Activated CD4-positive, alpha-beta T cell treated with anti-CD3 and anti-CD28 coated beads, Interleukin-2, amount 50 U/mL, for 1 hour (primary cell): ENCODE measurements at places on chromosomes 7 and 10.

GRCh38 chr10:7302392-7302906 is 108.4 kb downstream of the SFMBT2 start:
- no peak for DNase-seq

GRCh38 chr7:16904076-16904475 is 22.3 kb upstream of the AGR3 start:
- no peak for DNase-seq

GRCh38 chr7:132696332-132696731 is 120.1 kb upstream of the PLXNA4 start:
- no peak for DNase-seq

DNA sequence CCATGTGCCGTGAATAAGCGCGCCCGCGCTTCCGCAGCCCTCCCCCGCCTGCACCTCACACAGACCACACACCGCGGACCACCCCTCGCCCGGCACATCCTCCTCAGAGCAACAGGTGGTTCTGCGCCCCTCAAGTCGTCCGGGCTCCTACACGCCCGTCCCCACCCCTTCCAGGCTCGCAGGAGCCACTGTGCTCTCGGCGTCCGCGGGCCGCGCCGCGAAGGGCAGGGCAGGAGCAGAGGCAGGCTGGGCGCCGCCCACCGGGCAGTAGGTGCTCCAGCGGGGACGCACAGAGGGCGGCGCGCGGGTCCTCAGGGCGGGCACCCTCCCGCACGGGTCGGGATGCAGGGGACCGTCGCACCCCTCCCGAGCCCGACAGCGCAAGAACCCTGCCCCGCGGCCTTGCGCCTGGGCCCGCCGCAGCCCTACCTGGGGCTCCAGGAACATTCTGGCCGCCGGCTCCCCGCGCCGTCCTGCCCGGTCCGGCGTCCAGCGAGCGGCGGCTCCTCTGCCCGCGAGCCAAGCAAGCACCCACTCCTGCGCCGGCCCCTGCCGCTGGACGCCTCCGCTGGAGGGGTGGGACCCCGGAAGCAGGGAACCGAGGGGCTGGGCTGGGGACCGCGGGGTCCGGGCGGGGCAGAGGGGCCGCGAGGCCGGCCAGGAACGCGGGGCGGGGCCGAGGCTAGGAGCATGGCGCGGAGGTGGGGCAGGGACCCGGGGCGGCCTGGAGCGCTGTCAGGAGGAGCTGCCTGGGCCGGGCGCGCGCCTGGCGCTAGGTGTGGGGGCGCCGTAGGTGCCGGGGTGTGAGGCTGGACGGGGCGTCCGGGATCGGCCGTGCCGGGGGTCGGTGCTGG is 37.4 kb downstream of the RASGEF1A start:
- peak; percentile 16 for DNase-seq

DNA sequence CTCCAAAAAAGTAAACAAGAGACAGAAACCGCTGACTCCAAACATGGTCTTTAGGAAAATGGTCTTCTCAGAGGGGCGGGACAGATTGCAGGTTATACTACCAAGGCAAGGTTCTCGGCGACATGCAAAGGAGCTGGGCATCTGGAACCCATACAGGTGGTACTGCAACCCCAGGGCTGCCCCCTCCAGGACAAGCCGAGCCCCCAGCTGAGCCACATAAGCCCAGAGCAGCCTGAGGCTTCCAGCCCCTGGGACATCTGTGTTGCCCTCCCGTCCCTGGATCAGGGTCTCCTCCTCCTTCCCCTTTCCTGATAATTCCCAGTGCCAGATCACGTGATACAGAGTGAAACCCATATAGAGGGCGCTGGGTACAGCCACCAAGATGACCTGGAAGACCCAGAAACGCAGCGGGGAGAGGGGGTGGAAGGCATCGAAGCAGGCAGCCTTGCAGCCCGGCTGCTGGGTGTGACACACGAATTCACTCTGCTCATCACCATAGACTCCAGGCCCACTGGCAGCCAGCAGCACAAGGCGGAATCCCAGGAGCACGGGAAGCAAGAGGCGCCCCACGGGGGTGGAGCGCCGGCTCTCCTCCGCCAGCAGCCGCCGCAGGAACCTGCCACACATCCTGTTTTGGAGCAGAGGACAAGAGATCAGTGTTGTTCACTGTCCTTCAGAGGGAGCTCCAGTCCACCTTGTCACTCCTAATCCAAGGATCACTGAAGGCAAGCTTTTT is at the start of gene GJC3:
Gene GJC3 (minus strand): TSS at position 627 of the 736 bp plus-strand sequence. CDS start 0 bp downstream, at position 627.
- DNase-seq = peak; percentile 22

GRCh38 chr10:132518572-132519381 is 18.8 kb upstream of the INPP5A start:
- DNase-seq = no peak

GRCh38 chr7:26865094-26865388 is 651 bp upstream of the SKAP2 start:
- DNase-seq = no peak

DNA sequence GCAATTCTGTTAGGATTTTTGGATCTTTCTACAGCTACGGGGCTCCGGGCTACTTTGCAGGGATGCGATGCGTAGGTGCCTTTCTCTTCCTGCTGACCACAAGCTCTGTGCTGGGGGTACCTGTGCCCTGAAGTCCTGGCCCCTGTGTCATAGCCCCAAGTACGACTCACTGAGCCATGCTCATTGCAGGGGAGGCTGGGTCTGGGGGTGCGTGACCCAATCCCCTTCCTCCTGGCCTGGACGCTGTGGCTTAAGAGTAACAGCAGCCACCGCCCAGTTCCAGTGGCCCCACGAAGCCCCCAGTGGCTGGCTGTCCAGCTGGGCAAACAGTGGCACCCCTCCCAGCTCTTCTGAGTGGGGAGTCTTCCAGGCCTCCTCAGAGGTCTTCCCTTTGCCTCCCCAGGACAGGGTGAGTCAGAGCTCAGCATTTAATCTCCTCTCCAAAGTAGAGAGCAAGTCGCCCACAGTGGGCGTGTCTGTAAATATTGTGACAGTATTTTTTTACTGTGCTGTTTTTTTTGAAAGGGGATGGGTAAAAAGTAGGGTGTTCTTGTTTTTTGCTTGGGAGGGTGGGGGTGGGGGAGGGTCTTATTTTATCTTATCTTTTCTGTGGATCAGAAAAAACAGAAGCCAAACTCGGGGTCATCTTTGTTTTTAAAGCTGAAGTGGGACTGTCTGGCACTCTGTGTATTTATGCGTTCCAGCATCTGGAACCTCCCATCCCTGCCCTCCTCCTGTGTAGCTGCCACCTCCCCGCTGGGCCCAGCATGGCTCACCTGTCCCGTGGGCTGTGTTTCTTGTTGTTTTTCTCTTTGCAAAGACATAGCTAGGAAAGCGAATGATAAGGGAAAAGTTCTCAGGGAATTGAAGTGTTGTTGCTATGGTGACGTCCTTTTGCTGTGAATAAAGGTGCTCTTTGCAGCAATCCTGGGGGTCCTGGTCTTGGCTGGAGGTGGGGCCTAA is 8.2 kb downstream of the LFNG start:
- peak; percentile 57 for DNase-seq

DNA sequence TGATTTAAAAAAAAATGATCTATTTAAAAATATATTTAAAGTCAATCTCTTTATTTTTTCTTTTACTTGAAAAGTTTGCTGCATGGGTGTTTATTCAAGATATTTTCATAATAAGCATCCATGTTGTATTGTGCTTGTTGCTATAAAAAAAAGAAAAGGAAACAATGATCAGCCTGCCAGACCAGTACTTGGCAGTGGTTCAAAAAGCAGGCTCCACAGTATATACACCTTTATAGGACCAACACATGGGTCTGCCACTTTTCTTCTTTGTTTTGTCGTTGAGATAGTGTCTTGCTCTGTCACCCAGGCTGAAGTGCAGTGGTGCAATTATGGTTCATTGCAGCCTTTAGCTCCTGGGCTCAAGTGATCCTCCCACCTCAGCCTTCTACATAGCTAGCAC is 228.0 kb downstream of the TWIST1 start:
- no peak for DNase-seq

- DNase-seq = no peak
These were observed 120.3 kb upstream of the GLCCI1 start for GRCh38 chr7:7848246-7848645.

DNA sequence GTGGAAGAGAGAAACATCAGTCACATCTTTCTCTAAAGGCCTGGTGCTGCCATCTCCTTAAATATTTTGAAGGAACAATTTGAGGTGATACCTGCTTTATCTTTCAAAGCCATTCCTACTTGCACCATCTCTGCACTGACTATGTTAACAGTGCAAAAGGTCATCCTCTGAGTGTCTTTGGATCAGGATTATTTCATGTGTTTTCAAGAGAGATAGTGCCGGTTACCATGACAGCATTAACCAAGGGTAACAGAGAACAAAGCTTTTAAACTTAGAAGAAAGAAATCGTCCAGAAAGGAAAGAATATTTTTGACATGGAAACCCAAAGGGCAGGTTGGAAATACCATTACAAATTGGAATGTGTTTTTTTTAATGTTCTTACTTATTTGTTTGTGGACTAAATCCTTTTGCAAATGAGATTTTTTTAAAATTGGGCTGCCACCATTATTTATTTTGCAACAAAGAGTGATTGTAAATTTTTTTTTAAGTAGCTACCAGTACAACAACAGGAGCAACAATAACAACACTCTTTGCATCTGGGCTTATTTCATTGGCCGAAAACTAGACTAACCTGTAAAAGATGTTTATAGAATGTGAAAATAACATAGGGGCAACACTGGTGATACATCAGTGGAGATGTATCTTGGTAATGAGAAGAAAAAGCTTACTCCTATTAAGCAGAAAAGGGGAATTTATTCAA is 234.2 kb downstream of the CREB5 start:
- DNase-seq = no peak

- no peak for DNase-seq
These were observed 19.4 kb upstream of the PDGFA start for GRCh38 chr7:538764-539685.

DNA sequence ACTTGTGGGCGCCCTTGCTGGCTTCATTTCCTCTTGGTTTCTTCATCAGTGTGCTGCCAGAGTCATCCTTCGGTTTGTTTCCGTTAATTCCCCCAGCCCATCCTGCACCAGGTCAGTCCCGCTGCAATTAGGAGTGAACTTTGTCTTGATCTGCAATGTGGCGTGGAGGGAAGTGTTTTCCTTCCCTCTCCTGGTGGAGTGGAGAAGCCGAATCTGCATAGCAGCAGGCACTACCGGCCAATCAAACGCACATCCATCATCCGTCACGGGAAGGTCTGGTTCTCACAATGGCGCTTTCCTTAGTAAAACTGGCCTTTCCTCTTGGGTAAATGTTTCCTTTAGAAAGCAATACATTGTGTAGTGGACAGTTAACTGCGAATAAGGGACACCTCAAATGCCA is 337.5 kb downstream of the CXCL12 start:
- no peak for DNase-seq

- no peak for DNase-seq
These were observed 27.0 kb downstream of the DCLRE1C start for GRCh38 chr10:14926722-14927416.

DNA sequence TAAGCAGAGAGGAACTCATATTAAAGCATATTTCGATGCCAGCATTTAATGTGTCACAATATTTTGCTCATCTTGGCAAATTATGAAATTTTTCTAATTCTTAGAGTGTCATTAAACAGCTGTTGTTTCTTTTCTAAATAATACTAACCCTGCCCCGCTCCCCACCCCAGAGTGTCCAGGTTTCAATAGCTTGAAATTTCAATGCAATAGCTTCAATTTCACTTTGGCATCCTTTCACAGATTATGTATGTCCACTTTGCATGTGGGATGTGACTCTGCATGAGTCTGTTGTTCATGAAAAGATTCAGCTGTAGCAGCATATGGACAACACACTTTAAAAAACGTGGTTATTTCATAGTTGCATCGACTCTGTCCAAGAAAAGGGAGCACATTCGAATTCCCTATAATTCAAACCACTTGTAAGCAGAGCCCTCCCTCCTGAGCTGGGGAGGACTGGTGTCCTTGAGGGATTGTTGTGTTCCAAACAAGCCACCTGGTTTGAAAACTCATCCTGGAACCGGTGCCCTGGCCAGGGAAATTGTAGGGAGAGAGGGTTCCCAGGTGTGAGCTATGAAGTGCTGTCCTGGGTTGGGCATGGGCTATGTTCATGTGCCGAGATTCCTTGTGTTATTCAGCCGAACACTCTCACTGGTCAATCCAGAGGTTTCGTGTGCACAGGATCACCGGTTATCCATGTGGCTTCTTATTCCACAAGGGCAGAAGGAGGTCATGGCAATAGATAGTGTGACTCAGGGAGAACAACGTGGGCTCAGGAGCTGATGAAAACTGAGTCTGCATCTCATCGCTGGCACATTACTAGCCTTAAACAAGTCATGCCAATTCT is 64.6 kb upstream of the CREB5 start:
- DNase-seq = no peak
